Spleen (tissue), 13 donors: ENCODE measurements at places on chromosomes 3 and 15. TPM values are rescaled to one million over a fixed set of nuclear protein-coding genes. Genes with fewer than 3 reads are reported as not detected.

DNA sequence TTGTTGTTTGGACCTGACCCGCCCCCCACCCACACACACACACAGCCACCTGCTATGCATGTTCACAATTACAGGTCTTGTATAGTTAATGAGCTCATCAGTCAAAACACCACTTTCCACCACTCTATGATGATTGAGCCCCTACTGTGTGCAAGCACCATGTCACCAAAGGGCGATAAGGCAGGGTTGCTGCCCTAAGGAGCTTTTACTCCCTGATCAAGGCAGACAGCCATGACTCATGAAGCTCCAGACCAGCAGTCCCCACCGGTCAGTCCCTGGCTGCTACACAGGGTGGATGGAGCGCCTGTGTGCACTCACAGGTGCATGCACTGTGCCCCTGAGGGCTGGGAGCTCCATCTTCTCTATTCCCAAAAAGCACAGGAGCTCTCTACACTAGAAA lies 270.6 kb downstream of the CLSTN2 start:
- no peak for DNase-seq

DNA sequence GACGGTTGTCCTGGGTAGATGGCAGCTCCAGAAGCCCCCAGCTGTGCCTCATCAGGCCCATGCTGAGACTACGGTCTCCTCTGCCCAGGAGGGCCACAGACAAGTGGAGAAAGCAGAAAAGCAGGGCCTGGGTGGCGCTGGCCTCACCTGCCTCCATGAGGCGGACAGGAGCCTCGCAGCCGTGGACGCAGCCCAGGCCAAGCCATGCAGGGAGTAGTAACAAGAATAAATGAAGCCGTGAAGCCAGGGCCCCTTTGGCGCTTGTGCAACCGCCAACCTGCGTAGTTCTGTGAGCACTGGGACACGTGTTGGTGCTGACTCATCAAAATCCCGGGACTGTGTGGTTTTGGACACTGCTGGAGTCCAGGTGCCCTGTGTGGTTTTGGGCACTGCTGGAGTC lies 12.3 kb upstream of the MUC4 start:
- no peak for DNase-seq

The RTP1 gene
- not detected for total RNA-seq

The OIP5 gene
- total RNA-seq = 1.8 TPM
